A673 (cell line): ENCODE measurements at places on chromosomes 4 and X.

DNA sequence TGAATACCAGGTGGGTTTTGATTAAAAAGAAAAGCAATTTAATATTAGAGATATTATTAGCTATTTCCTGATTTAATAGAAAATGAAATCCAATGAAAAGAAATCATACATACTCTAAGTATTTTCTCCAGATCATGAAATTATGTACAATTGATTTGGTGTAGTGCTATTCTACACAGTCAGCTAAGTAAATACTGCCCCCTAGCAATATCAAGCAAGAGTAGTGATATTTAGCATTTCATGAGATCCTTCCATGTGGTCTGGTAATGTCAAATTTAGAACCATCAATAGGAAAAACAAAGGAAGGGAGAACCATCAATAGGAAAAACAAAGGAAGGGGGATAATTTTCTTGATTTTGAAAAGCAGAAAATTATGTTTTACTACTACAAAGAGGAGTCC is 114.6 kb downstream of the TBCK start:
- no peak overlapping the region for H3K4me3 ChIP-seq
- H3K27me3 ChIP-seq = no peaks in the 10 kb centered on the region
- no peaks in the 10 kb centered on the region for H3K36me3 ChIP-seq
- no peak overlapping the region for H3K27ac ChIP-seq
- DNase-seq = peak; percentile 55

GRCh38 chr4:18203966-18204365 is 182.4 kb upstream of the LCORL start:
- DNase-seq = no peak
- no peak overlapping the region for H3K4me3 ChIP-seq
- no peaks in the 10 kb centered on the region for H3K4me1 ChIP-seq
- no peaks in the 10 kb centered on the region for H3K36me3 ChIP-seq
- no peaks in the 10 kb centered on the region for H3K27me3 ChIP-seq

GRCh38 chrX:21764008-21764407 is 6.1 kb upstream of the SMPX start:
- H3K36me3 ChIP-seq = no peaks in the 10 kb centered on the region
- no peak for DNase-seq
- H3K4me1 ChIP-seq = no peaks in the 10 kb centered on the region
- no peaks in the 10 kb centered on the region for H3K27me3 ChIP-seq
- H3K4me3 ChIP-seq = no peak overlapping the region

- no peak overlapping the region for H3K27ac ChIP-seq
- peak; percentile 81 for DNase-seq
- H3K4me1 ChIP-seq = peaks cover 20% of the 10 kb centered on the region
- no peaks in the 10 kb centered on the region for H3K36me3 ChIP-seq
Measured at GRCh38 chr4:145066063-145066501, 31.9 kb downstream of the ANAPC10 start.

- no peak overlapping the region for H3K4me3 ChIP-seq
- no peaks in the 10 kb centered on the region for H3K36me3 ChIP-seq
- H3K27ac ChIP-seq = no peak overlapping the region
- DNase-seq = no peak
Measured at GRCh38 chrX:48507246-48507645, 1.5 kb upstream of the PORCN start.

- DNase-seq = peak; percentile 60
- no peaks in the 10 kb centered on the region for H3K36me3 ChIP-seq
- H3K4me1 ChIP-seq = peaks cover 13% of the 10 kb centered on the region
- no peak overlapping the region for H3K27ac ChIP-seq
Measured at GRCh38 chr4:129342819-129343408, 247.0 kb downstream of the C4orf33 start.

DNA sequence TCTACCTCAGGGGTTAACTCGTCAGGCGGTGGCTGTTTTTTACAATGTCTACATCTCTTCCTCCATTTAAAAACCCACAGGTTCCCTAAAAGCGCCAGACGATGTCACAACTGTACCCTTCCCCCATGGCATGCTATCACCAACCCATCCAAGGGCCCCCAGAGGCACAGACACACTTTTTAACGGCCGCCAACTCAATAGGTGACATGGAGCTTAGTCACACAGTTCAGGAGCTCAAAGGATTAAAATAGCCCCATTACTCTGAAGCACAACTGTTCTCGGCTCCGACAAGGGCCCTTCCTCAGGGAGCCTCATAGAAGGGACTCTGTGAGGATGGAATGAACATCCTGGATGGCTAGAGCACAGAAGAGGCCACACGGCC is 12.4 kb downstream of the SH3KBP1 start:
- no peak overlapping the region for H3K27ac ChIP-seq
- peaks cover 3% of the 10 kb centered on the region for H3K27me3 ChIP-seq
- DNase-seq = no peak
- no peaks in the 10 kb centered on the region for H3K4me1 ChIP-seq
- no peaks in the 10 kb centered on the region for H3K36me3 ChIP-seq
- no peak overlapping the region for H3K4me3 ChIP-seq

DNA sequence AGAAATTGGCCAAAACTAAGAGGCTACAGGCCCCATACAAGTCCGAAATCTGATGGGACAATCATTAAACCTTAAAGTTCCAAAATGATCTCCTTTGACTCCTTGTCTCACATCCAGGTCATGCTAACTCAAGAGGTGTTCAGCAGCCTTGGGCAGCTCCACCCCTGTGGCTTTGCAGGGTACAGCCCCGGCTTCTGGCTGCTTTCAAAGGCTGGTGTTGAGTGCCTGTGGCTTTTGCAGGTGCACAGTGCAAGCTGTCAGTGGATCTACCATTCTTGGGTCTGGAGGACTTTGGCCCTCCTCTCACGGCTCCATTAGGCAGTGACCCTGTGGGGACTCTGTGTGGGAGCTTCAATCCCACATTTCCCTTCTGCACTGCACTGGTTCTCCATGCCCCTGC is 329.1 kb upstream of the MAD2L1 start:
- no peaks in the 10 kb centered on the region for H3K36me3 ChIP-seq
- no peak for DNase-seq
- no peak overlapping the region for H3K4me3 ChIP-seq
- no peak overlapping the region for H3K27ac ChIP-seq

DNA sequence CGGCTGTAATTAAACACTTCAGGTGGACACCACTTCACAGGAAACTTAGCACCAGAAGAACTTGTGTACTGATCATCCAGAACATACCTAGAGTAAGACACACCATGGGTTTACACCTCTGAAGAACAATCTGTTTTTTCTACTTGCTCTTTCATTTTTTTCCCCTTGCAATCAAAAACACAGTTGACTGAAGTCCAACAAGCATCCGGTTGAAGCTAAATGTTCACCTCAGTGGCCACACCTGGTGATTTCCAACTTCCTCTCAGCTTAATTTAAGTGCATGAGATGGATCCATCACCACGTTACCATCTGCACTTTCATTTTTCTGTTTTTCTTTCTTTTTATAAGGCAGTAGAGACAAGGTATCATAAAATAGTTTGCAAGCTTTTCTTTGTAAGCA is 4.9 kb upstream of the TXK start:
- no peak overlapping the region for H3K4me3 ChIP-seq
- no peaks in the 10 kb centered on the region for H3K27me3 ChIP-seq
- no peak for DNase-seq
- H3K36me3 ChIP-seq = no peaks in the 10 kb centered on the region
- peaks cover 19% of the 10 kb centered on the region for H3K4me1 ChIP-seq
- H3K27ac ChIP-seq = no peak overlapping the region

DNA sequence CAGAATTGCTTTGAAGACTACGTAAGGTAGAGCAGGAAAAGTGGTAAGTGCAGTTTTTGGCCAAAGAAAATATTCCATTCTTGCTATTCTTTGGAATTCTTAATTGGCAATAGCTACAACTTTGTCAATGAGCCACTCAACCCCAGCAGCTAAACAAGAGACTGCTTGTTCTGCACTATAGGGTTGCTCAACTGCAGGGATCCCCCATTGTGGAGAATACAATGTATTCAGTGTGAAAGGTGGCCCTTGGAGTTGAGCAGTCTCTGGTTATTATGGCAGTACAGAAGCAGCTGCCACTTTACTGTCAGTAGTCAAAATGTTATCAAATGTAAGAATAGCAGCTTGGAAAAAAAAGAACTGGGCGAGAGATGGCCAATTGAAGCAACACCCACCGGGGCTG is 808.7 kb downstream of the CENPC start:
- H3K27ac ChIP-seq = no peak overlapping the region
- H3K4me1 ChIP-seq = no peaks in the 10 kb centered on the region
- no peaks in the 10 kb centered on the region for H3K27me3 ChIP-seq
